ENCODE measurements at places on chromosomes 6 and 20.

- DNase-seq = no peak
Measured at GRCh38 chr20:57680131-57680716, 29.6 kb downstream of the PMEPA1 start.

DNA sequence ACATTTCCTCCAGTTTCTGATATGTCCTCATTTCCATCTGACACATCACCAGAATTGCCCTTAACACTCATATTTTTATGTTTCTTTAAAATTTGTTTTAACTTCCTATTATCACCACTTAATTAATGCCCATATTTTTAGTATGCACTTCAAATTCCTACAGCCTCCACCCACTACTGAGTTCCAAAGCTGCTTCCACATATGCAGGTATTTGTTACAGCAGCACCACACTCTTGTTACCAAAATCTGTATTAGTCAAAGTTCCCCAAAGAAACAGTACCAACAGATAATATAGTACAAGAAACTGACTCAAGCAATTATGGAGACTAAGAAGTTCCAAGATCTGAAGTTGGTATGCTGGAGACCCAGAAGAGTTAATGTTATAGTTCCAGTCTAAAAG lies 340.4 kb downstream of the GRIK2 start:
- DNase-seq = no peak

DNA sequence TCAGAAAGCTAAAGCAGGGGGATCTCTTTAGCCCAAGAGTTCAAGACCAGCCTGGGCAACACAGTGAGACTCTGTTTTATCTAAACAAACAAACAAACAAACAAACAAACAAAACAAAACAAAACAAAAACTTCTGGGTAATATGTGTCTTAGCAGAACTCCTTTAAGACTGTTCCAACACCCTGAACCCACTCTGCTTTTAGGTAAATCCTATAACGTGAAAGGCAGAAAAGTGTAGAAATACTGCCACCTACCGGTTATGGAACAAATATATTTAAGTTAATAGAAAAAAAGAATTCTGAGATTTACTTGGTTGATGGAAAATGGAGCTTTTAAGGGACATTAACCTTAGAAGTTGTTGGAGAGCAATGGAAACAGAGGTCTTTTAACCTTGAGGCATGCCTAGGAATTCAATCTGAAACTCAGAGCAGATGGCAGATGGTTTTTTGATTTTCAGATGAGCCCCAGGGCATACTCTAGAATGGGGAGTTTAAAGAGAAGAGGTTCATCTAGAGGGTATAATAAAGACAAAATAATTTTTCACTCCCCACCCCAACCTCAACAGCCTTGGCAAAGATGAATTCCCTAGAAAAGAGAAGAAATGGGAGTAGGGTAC lies 38.5 kb downstream of the SOD2 start:
- no peak for DNase-seq

DNA sequence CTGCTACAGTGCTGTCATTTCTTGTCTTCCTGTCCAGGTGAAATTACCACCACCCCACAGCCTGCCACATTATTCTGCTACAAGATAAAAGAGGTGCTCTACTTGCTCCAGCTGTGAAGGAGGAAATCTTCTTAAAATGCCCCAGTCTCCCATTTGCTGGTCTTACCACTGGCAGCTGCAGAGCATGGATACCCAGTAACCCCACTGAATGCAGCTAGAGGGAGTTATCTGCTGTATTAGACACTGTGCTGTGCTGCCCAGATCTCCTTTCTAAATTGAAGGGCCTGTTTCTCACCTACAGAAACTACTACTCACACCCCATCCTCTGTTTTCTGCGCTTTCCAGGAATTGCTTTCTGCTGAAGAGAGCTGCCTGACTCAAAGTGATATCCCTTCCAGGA lies 517.8 kb downstream of the PKHD1 start:
- no peak for DNase-seq

DNA sequence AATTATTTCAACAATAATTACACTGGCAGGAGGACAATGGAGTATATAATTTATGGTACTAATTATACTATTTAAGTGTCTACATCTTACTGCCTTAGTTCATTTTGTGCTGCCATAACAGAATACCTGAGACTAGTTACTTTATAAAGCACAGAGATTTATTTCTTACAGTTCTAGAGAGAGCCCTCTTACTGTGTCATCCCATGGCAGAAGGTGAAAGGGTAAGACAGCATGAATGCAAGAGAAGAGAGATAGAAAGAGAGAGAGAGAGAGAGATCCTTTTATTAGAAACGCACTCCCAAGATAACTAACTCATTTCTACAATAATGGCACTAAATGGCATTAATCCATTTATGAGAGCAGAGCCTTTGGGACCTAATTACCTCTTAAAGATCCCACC lies 314.7 kb downstream of the EPM2A start:
- DNase-seq = no peak

DNA sequence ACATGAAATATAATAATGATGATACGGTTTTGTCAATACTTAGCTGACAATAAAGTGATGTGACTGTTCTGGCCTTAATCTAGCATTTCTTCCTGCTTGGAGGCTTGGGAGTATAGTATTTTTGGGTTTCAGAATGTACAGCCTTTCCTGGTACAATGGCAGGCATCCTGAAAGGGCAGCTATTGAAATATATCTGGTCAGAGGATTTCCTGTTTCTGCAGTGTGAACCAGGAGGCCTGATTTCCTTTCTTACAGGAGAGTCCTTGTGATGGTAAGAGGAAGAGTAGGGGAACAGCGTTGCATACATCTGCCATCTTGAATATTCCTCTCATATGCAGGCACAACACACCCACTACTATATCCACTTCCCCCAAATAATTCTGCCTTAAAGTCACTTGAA lies 93.7 kb downstream of the MYO6 start:
- DNase-seq = no peak

- no peak for DNase-seq
Measured at GRCh38 chr20:37992802-37993409, 40.4 kb downstream of the TTI1 start.

DNA sequence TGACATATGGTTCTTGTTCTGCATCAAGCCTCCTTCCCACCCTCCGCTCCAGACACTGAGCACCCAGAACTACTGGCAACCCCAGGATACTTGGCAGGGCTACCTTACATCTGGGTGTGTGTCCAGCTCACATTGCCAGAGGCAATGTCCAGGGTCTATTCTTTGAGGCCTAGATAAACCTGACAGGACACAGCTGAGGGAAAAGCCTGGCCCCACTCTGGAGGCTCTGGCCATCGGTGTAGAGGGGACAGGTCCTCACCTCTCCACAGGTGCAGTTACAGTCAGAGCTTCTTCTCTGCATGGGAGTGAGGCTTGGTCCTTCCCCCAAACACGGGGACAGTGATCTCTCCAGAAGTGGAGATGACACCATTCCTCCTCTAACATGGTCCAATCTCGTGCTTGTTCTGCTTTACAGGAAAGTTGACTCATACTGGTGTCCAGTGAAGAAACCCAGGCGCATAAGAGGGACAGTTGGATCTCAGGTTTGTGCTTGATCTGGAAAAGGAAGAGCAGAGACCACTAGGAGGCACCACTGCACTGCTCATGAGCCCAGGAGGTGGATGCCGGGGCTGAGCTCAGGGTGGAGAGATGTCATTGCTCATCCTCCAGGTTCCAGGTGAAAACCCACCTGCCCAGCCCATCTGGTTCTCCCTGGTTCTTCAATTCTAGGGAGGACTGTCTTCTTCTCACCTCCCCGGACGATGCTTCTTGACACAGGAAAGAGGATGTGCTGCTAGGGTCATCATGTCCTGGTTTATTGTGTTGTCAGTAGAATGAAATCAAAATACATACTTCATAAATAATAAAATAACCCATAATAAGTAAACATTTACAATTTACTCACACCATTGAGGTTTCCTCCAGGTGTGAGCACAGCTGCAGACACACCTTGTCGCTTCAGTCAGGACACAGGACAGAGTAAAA lies 14.7 kb downstream of the HLA-F start:
- no peak for DNase-seq

DNA sequence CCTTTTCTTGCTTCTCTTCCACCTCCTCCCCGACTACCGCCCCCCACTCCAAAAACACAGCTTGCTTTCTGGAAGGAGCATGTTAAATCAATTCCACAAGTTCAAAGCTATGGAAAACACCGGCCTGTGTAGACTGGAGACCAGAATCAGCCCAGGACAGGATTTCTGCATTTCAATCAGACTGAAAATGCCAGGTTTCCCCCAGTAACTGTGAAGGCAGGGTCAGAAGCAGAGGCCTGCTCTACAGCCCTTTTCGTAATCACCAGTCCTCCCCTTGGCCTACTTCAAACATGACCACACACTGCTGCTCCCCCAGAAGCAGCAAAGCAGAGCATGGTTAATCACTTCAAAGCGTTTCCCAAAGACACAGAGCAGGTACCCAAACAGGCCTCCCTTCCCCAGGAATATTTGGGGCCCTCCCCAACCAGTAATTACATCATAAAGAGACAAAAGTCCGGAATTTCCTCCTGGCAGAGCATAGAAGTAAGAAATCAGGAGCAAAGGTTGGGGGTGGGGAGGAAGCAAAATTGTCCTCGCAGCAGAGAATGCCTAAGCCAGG lies 38.4 kb downstream of the ZMYND8 start:
- DNase-seq = no peak

- DNase-seq = no peak
Measured at GRCh38 chr20:43993560-43993959, 78.9 kb downstream of the TOX2 start.

GRCh38 chr6:154928325-154928922 lies 66.7 kb upstream of the TIAM2 start:
- no peak for DNase-seq

DNA sequence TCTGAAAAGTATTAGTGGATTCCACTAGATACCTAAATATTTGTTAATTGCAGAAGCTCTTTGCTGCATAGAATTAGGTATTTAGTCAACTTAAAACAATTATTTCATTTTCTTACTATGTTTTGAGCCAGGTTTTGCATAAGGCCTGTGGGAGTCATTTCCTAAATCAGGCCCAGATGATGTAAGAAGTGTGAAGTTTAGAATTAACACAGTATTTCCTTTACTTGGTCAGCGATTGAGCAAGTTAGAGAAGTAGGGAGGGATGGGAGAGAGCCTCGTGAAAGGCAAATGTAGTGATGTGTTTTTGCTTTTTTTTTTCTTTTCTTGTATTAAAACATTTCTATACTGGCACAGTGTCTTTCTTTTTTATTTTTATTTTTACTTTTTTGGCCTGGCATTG lies 711.1 kb downstream of the HDGFL1 start:
- no peak for DNase-seq

GRCh38 chr6:41367700-41368099 lies 32.3 kb downstream of the NCR2 start:
- peak; percentile 65 for DNase-seq

DNA sequence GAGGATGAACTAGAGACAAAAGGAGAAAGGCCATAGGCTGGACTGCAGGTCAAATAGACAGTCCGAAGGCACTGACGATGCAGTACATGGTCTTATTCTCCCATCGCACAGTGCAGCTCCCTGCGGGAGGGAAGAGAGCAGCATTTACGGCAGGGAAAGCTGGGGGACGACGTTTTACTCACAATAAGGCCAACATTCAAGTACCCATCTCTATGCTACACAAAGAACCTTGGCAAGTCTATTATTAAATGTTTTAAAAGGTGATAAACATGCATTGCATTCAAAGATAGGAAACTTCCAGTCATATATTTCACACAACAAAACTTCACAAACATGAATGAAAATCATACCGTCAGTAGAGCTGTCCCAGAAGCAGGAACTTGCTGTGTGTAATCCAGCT lies 7.8 kb downstream of the DYNLT1 start:
- DNase-seq = no peak

- DNase-seq = no peak
Measured at GRCh38 chr6:40369042-40369441, 218.1 kb downstream of the LRFN2 start.

GRCh38 chr6:1057490-1058135 lies 254.3 kb upstream of the FOXQ1 start:
- DNase-seq = no peak

GRCh38 chr6:35480176-35480575 lies 12.0 kb downstream of the RPL10A start:
- DNase-seq = no peak

- DNase-seq = no peak
Measured at GRCh38 chr6:73985891-73986290, 289.9 kb downstream of the CD109 start.

GRCh38 chr6:53699462-53699861 lies 33.9 kb upstream of the KLHL31 start:
- no peak for DNase-seq

- no peak for DNase-seq
Measured at GRCh38 chr6:25485821-25486534, 166.0 kb upstream of the SCGN start.

- no peak for DNase-seq
Measured at GRCh38 chr6:148516617-148517016, 174.0 kb downstream of the SASH1 start.

All from dorsolateral prefrontal cortex (tissue), 122 donors.